ENCODE measurements at places on chromosomes 3 and 15.

- no peak for DNase-seq
These were observed 24.6 kb downstream of the TRA2B start for GRCh38 chr3:185912929-185913901.

DNA sequence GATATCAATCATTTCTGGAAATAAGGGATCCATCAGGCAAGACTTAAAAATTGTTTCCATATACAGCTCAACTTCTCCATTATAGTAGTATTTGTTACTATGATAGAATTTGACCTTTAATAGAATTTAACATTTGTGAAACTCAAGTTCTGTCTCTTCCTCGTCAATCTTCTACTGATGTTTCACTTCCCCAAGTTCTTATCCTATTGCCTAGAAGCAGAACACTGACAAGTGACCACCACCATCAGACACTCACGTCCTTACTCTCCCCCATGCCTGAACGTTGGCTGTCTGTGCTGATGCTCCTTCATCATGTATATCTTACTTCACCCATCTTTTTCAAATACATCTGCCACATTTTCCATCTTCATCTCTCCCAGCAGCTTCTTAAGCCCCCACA lies 26.6 kb upstream of the TAFA4 start:
- no peak for DNase-seq

DNA sequence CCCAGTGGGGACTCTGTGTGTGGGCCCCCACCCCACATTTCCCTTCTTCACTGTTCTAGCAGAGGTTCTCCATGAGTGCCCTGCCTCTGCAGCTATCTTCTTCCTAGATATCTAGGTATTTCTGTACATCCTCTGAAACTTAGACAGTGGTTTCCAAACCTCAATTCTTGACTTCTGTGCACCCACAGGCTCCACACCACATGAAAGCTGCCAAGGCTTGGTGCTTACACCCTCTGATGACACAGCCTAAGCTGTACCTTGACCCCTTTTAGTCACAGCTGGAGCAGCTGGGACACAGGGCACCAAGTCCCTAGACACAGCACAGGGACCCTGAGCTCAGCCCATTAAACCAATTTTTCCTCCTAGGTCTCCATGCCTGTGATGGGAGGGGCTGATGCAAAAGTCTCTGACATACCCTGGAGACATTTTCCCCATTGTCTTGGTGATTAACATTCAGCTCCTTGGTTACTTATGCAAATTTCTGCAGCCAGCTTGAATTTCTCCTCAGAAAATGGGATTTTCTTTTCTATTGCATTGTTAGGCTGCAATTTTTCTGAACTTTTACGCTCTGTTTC lies 304.5 kb downstream of the OTOL1 start:
- DNase-seq, result no peak

DNA sequence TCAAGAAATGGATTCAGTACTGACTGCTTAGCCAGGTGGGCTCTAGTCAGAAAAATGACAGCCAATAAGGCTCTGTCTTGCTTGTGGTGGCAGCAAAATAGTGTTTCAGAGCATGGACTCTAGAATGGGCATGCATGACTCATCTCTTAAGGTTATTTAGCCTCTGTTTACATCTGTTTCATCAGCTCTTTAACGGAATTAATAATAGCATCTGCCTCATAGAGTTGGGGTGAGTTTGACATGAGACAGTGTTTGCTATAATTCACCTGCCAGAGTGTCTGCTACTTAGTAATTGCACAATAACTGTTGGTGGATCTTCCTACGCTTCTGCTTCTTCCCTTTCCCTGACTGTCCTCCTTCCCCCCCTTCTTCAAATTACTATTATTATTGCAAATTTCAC lies 350.4 kb upstream of the SEMA6D start:
- no peak for DNase-seq

- DNase-seq, result no peak
These were observed 14.3 kb upstream of the PIK3R4 start for GRCh38 chr3:130760922-130761321.

DNA sequence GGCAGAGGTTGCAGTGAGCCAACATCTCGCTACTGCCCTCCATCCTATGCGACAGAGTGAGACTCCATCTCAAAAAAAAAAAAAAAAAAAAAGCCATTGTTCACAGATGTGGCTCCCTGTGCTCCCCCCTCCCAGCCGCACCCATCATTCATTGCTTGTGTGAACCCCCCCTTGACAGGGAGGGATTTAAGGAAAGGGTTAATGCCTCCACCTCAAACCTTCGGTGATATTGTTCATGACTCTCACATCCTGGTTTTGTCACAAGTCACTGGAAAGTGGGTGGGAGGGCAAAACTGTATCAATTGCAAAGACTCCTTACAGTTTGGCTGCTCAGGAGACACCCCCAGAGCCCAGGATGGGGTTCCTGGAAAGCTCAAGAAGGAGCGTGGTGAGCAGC lies 7.7 kb downstream of the SLC6A6 start:
- DNase-seq, result no peak
